ENCODE measurements at places on chromosomes 3 and 15.

- DNase-seq = no peak
Observed at GRCh38 chr15:100118546-100118945, 223.2 kb downstream of the ADAMTS17 start.

DNA sequence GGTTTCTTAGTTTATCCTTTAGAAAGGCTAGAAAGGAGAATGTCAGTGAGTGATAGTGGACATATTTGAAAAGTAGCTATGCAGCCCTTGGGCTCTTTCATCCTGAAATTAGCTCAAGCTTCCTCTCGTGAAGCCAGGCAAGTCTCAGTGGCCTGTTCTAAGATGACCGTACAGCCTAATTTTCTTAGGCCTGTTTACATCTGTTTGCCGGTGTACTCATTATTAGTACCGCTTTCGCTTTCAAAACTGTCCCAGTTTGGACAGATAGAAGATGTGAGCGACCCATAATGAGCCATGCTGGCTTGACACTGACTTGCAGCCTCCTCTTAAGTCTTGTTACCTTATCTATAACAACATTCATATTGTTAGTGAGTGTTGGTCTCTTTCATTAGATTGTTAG is 5.7 kb upstream of the ARL14 start:
- no peak for DNase-seq

- DNase-seq = no peak
Observed at GRCh38 chr3:139527265-139527664, 12.3 kb downstream of the RBP1 start.

- no peak for DNase-seq
Observed at GRCh38 chr3:93994056-93994455, 14.1 kb downstream of the ARL13B start.

GRCh38 chr3:135766115-135766514 is 199.4 kb upstream of the PPP2R3A start:
- DNase-seq = no peak

DNA sequence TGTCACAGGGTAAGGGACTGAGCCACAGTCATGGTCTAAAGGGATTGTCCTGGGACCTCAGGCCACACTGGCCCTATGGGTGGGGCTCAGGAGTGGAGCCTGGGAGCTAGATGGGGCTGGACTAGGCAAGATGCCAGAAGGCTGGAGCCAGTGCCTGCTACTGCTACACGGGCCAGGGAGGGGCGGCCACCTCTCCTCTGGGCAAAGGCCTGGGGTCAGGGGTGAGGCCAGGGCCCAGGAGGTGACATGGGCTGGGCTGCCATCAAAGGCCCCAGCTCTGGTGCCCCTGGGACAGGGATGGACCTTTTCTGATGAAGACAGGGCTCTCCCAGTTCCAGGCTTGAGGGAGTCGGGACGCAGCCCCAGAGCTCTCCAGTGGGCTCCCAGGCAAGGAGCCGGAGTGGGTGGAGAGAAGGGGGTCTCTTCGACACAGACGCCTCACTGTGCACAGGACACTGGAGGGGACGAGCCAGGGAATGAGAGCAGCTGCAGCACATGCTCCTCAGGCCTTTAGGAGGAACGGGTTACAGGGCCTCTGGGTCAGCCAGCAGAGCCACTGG is 62.1 kb upstream of the IQSEC1 start:
- no peak for DNase-seq

DNA sequence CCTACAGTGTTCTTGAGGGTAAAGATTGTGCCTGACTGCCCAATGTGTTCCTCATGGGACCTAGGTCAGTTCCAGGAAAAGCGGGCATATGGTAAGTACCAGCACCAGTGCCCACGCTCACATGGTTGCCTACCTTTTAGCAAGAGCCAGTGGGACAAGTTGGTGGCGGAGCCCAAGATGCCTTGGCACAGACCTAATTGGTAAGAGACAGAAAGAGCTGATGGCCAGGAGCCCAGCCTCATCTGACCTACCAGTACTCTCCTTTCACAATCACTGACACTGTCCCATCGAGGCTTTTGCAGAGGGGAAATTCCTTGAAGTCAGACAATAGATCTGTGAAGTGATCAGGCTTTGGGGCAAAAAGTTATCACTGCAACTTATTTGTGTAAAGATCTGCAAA is 98.4 kb upstream of the BCL6 start:
- DNase-seq = no peak

DNA sequence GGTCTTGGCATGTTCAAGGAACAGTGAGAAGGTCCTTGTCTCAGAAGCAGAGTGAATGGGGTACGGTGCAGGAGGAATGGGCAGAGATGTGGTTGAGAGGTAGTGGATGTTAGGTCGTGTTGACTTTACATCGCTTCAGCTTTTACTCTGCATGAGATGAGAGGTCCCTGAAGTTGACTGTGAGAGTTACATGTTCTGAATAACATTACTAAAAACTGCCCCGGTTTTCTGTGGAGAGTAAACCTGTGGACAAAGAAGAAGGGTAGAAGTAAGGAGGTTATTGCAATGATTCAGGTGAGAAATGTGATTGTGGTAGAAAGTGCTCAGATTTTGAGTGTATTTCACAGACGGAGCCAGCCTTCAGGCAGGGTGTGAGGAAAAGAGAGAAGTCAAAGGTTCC is 105.6 kb downstream of the ARNT2 start:
- no peak for DNase-seq

DNA sequence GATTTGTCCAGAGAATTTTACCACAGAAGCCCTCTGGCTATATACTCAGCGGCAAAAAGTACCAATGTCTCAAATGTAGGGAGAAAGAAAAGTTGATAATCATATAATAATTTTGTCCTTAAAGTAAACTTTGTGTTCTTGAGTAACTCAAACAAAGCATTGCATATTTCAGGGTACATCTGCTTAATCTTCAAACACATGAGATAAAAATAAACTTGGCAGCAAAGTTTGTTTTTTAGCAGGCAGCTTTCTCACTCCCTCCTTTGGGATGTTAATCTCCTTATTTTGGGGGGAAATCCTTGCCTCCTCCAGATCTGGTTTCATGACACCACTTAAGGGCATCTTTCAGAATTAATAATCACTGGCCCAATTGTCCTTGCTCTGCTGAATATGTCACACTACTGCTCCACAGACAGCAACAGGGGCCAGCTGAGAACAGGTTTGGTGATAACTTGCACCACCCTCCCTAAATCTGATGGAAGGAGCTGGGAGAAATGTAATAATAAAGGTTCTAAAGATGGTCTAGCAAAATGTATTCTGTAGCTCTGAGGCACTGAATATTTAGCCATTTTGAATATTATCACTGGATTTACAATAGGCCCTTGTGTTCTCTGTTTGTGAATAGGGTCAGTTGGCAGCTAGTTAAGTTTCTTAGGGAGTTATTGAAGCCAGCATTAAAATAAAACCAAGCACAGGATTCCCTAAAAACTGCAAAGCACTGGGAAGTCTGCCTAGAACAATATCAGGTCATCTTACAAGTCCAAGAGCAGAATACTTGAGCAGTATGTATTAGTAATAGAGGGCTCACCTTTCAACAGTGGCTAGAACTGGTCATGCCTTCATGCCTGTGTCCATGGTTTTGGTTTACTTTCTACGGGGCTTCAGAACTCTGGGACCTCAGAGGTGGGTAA is 79.2 kb downstream of the EFL1 start:
- DNase-seq = no peak

GRCh38 chr3:152226176-152226575 is 42.6 kb upstream of the MBNL1 start:
- DNase-seq = no peak

DNA sequence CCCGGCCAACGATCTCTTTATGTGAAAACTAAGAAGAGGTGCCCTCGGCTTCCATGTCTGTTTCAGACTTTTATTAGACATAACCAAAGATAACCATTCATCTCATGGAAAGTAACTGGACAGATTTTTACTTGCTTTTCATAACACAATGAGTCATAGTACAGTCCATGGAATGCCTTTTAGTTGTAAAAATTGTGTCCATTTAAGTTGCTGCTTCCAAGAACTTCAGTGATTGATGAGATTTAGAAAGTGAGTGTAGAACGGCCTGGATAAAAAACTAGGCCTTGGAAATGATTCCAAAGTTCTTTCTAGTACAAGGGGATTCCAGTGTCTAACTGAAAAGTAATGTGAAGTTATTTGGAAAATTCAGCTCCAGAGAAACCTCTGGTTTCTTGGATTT is 10.8 kb downstream of the EIF2AK4 start:
- DNase-seq = no peak

- no peak for DNase-seq
Observed at GRCh38 chr3:72018343-72018984, 233.5 kb upstream of the PROK2 start.

- DNase-seq = no peak
Observed at GRCh38 chr3:172467170-172467824, 19.0 kb upstream of the GHSR start.

DNA sequence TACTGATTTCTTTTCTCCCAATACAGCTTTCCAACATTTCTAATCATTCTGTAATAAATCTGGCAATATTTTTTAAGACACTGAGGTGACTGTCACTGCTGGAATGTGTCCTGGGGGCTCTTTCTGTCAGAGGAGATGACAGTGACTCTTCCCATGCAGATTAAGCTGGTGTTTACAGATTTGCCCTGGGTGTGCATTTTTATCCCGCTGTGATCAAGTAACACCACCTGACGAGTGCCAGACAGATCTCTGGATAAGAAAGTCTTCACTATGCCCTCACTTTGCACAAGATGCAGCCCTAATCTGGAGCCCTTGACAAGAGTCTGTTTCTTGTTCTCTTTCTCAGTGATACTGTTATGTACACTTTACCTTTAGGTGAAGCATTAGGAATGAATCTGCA is 477.7 kb downstream of the ZIC1 start:
- no peak for DNase-seq

DNA sequence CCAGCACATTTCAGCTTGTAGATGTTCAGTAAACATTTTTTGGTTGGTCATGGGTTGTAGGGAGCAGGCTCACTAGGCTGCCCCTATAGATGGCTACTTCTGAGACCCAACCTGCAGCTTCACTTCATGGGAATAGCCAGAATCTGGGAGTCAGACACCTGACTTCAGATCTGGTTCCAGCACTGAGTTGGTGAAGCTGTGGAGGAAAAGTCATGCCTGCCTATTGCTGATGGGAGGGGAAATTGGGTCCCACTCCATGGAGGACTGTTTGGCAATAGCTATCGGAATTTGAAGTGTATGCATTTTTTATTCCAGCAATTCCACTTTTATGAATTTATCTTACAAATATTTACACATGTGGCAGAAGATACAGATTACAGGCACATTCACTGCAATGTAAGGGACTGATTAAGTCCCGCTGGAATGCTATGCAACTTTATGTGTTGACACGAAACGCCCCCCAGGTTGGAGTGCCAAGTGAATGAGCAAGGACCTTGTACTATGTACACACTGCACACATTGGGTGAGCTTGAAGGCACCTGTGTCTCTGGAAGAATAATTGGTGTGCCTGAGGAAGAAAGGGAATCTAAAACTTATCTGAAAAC is 7.8 kb upstream of the CCR1 start:
- no peak for DNase-seq

- no peak for DNase-seq
Observed at GRCh38 chr3:154356009-154356408, 31.7 kb upstream of the DHX36 start.

- no peak for DNase-seq
Observed at GRCh38 chr3:155495387-155495786, 201.9 kb upstream of the STRIT1 start.

DNA sequence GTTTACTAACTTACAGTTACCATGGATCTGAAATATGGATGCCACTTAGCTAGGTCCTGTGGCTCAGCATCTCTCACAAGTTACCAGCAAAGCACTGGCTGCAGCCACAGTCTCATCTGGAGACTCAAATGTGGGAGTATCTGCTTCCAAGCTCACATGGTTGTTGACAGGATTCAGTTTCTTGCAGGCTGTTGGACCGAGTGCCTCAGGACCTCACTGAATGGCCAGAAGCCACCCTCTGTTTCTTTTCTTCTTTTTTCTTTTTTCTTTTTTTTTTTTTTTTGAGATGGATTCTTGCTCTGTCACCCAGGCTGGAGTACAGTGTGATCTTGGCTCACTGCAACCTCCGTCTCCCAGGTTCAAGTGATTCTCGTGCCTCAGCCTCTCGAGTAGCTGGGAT is 20.1 kb upstream of the AMOTL2 start:
- no peak for DNase-seq

GRCh38 chr3:62798000-62798399 is 77.2 kb downstream of the CADPS start:
- no peak for DNase-seq

- DNase-seq = no peak
Observed at GRCh38 chr3:78244136-78244535, 1204.2 kb downstream of the ROBO2 start.

Measured in left hindlimb (tissue), 1 donor.